MV-4-11 (cell line): ENCODE measurements at places on chromosomes 7 and 10.

GRCh38 chr10:132208462-132209050 lies 21.8 kb downstream of the DPYSL4 start:
- no peak for DNase-seq

DNA sequence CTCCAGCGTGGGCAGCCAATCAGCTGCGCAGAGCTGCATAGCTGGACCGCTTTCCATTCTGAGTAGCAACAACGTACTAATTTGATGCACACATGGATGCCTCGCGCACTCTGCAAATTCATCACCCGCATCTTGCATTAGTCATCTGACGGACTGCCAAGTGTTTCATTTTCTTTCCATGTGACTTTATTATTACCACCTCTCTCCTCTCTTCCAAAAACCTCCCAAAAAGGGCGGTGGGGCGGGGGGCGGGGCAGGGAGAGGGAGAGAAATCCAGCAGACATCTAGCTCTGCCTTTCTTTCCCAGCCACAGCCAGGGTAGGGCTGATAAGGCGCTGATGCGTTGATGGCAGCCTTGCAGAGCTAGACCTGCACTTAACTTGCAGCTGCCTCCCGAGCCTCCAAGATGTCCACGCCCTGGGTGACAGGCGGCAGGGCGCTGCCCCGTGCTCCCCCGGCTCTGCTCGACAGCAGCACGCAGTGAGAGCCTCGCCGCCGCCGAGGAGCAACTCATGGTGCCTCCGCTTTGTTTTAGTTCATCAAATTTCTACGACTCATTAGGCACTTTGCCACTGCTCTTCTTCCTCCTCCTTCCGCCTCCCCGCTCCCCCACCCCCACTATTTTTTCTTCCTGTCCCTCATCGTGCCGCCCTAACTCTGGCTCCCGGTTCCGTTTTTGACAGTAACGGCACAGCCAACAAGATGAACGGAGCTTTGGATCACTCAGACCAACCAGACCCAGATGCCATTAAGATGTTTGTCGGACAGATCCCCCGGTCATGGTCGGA lies 147.3 kb downstream of the CELF2 start:
- peak; percentile 77 for DNase-seq

DNA sequence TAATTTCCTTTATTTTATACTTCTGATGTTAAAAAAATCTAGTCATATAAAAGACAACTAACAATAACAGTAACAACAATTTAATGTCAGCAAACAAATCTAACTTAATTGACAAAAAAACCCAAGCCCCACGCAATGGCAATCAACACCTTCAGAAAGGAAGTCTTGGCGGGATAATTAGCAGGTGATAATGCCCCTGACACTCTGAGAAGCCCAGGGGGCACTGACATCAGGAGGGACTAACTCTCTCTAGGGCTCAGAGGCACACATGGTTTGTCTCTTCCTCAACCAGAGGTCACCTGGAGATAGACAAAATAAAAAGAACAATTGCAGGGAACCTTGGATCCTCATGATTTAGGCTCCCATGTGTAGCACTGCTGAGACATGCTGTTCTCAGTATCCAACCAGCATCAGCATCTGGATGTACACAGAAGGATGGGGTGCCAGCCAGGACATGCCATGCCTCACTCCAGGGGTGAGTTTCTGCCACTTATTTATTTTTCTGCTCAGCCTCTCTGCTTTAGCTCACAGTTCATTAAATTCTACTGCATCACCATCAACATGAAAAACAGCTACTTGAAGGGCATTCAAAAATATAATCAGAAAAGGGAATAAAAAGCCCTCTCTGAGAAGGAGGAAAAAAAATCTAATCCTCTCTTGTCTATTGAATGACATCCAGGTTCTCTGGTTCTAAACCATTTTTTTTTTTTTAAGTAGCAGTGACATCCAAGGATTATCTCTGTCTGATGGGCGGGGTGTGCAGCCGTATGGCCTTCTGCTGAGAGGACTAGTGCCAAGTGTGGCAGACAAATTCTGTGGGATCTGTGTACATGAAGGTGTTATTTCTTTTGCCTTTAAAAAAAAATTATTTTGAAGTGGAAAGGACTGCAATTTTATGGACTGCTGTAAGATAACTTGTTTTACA lies 96.3 kb downstream of the ATXN7L1 start:
- DNase-seq = no peak

DNA sequence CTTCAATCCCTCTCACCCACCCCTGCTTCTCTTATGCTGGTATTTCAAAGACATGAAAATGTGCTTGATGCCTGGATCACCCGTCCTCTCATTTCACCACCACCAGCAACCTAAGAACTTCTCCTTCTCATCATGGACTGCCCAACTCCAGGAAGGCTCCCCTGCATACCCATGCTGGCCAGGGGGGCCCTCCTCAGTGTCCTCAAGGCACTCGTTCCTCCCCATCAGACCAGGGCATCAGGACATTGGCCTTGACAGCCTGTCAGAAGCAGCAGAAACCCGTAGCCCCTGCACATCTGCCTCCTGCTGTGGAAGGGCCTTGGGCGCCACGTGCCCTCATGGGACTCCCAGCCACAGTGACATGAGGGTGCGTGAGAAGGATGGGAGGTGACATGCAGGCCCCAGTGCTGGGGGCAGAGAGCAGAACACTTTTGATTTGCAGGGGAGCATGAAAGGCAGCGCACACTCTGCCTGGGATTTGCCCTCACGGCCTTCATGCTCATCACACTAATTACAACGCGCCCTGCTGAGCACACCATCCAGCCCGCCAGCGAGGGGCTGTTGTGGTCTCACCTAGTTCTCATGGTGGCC lies 1.9 kb upstream of the HSPA12A start:
- no peak for DNase-seq

DNA sequence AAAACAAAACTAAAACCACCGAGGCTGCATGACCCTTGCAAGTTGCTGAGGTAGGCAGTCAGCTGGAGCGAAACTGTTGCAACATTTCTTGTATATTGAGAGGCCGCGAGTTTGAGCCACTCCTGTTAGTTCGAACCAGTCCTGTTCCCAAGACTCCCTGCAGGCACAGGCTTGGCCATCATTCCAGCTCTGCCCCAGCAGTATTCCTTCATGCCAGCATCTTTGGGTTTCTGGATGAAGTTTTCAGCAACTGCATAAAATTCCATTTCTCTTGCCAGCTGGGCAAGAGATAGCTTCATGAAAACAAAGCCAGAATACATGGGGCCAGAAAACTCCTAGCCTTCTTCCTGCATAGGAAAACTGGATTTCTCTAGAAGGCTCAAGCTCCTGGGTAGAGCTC lies 207.6 kb downstream of the FRMD4A start:
- no peak for DNase-seq

GRCh38 chr7:157713591-157713990 lies 376.8 kb downstream of the DNAJB6 start:
- no peak for DNase-seq

DNA sequence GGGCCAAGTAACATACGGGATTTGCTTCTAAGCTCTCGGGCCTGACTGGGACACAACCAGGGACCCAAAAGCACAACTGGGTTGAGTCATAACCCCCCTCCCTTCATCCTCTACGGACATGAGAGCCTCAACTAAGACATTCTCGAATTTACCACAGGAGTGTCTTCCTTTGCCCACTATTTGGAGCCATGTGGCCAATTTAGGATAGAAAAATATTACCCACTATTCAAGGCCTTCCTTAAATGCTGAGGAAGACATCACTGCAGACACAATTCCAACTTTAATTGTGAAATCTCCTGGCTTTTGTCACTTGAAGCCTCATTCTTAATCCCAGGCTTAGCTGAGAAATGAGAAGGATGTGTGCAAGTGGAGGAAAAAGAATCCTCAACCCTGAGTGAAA lies 11.8 kb downstream of the CTBP2 start:
- DNase-seq = no peak

DNA sequence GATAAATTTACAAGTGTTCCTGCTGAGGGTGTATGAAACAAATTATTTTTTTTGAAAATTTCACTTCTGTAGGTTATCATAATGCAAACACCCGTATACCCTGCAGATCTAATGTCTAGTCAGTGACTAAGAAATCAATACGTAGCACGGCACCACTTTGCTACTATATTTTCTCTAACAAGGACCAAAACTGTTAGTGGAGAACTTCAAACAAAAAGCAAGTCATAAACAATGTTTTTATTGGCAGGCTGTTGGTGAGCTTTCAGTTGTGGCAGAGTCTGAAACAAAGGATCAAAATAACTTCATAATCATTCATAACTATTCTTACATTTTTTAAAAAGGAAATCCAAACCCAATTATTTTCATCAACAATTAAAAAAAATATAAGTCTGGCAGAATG lies 11.8 kb downstream of the SEM1 start:
- no peak for DNase-seq
